Islet precursor cell (in vitro differentiated cells): ENCODE measurements at places on chromosomes 16 and 17.
A peak's percentile ranks its signal among the peaks of the same experiment; 100 is the strongest.

- no peak for DNase-seq
Observed at GRCh38 chr16:75718452-75718851, 7.8 kb downstream of the CPHXL start.

- DNase-seq = no peak
Observed at GRCh38 chr17:14547556-14547955, 246.7 kb downstream of the HS3ST3B1 start.

DNA sequence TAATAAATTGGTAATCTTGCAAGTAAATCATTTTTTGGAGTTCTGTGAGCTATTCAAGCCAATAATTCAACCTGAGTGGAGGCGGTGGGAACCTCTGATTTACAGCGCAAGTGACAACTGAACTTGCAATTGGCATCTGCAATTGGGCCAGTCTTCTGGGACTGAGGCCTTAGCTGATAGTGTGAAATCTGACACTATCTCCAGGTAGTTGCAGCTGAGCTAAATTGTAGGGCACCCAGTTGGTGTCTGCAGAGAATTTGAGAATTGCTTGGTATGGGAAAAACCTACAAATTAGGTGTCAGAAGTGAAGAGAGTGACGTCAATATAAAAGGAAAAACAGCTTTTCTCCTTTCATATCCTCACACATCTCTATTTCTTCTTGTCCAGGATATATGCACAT, 1633.6 kb upstream of the GOT2 start:
- no peak for DNase-seq

DNA sequence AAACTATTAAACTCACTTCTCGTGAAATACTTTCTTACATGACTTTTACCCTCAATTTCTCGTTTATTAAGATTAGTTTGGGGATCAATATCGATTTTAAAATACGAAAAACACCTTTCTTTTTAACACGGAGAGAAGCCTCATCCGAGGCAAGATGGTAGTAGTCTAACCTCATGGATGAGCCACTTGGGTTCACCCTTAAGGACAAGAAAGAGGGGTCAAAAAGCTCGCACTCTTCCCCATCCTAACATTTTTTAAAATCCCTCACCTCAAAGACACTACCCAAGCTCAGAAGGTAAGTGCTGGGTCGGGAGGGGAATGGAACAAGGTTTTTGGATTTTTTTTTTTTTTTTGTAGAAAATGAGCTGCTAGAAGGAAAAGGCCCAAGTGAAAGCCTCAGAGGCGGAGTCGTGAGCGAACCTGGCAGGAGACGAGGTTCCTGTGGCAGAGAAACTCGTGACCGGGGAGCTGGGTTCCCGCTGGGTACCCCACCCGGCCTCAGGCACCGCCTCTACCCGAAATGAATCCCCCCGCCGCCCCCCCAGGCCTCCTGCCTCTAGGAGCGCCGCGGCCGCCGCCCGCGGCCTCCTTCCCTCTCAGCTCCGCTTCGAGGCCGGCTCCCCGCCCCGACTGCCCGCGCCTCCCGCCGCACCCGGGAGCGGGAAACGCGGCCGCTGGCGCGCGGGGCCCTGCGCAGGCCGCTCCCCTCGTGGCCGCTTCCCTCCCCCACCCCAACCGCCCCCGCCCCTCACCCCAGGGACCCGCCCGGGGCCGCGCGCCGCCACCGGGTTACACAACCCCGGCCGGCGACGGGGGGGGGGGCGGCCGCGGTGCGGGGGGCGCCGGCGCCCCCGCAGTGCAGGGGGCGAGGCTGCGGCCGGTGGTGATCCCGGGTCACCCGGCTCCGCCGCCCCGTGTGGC, 1.6 kb downstream of the NUFIP2 start:
- peak; percentile 69 for DNase-seq

GRCh38 chr17:58277107-58277801, 3.5 kb downstream of the MPO start:
- no peak for DNase-seq

DNA sequence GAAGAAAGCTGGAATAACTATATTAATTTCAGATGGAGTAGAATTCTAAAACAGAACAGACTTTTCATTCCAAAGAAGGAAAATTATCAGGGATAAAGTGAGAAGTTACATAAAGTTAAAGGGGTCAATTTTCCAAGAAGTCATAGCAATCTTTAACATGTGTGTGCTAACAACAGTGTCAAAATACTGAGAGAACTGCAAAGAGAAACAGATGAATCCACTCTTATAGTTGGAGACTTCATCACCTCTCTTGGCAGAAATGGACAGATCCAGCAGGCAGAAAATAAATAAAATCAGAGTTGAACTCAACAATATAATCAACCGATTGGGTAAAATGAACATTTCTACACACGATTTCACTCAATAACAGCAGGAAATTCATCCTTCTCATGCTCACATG, 5.4 kb downstream of the ABCA9 start:
- DNase-seq = no peak

DNA sequence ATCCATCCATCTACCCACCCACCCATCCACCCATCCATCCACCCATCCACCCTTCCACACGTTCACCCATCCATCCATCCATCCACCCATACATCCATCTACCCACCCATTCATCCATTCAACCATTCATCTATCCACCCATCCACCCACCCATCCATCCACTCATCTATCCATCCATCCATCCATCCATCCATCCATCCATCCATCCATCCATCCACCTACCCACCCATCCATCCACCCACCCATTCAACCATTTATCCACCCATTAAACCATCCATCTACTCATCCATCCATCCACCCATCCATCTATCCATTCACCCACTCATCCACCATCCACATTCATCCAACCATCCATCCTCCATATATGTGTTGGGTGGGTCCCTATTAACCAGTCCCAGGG, 26.2 kb upstream of the RPTOR start:
- DNase-seq = no peak

- DNase-seq = no peak
Observed at GRCh38 chr17:7611635-7612293, 2.9 kb downstream of the FXR2 start.

DNA sequence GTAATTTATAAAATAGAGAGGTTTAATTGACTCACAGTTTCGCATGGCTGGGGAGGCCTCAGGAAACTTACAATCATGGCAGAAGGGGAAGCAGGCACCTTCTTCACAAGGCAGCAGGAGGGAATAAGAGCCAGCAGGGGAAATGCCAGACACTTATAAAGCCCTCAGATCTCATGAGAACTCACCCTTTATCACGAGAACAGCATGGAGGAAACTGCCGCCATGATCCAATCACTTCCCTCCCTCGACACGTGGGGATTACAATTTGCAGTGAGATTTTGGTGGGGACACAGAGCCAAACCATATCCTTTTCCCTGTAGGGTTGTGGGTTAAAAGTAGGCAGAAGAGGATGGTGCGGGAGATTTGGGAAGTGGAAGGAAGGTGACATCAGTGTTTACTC, 101.4 kb downstream of the BMERB1 start:
- no peak for DNase-seq

- DNase-seq = no peak
Observed at GRCh38 chr16:19242987-19243575, 42.5 kb upstream of the CLEC19A start.

- DNase-seq = no peak
Observed at GRCh38 chr16:50568187-50568815, 20.1 kb downstream of the NKD1 start.

- DNase-seq = no peak
Observed at GRCh38 chr16:81526935-81527334, 82.3 kb downstream of the CMIP start.

- DNase-seq = no peak
Observed at GRCh38 chr16:80986557-80986956, 20.1 kb downstream of the CMC2 start.

- DNase-seq = no peak
Observed at GRCh38 chr17:81040791-81041337, 5.9 kb downstream of the BAIAP2 start.

GRCh38 chr17:63041722-63042121, 75.7 kb downstream of the TANC2 start:
- DNase-seq = no peak

GRCh38 chr17:21249920-21250703, 3.1 kb downstream of the NATD1 start:
- DNase-seq = peak; percentile 59

DNA sequence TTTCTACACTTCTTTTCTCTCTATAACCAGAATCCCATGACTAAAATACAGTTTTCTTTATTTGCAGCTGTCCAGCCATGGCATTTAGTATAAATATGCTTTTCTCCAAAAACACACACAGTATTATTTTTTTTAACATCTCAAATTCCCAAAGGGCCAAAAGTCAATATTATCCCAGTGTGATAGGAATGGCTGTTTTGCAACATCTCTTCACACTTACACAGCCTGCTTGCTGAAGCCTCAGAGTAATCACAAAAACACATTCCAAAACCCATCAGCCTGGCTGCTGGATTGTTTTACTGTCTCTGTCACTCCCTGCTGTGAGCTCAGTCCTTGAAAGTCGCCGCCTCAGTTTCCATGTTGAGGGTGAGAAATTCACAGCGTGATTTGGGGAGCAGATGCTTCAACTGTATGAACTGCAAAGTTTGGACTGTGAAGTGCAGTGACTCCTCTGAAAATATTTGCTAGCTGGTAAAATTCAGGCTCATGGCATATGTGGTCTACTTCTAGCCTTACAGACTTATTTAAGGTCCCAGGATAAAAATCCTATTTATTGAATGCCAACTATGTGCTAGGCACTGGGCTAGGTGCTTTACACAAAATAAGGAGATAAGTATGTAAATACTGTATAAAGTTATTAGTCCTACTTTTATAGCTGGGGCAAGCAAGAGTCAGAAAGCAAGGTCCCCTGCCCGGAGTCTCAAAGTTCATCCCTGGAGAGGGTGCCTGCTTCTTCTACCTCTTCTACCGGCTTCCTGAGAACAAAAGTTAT, 116.5 kb downstream of the SOCS1 start:
- DNase-seq = no peak

DNA sequence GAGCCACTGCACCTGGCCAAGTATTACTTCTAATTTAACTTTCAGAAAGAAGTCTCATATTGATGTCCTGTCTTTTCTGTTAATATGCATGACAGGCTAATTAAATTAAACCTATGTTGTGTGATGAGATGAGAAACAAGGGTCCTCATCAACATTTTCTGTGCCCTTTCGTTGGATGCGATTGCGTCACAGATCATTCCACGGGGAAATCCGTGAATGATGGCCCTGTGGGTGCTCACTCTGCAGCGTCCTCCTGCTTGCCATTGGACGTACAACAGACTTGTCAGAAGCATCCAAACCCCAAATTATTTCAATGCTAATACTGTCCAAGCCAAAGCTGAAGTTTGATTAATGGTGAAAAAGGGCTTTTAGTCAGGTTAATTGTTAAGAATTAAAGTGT, 197.0 kb downstream of the MRTFB start:
- no peak for DNase-seq

DNA sequence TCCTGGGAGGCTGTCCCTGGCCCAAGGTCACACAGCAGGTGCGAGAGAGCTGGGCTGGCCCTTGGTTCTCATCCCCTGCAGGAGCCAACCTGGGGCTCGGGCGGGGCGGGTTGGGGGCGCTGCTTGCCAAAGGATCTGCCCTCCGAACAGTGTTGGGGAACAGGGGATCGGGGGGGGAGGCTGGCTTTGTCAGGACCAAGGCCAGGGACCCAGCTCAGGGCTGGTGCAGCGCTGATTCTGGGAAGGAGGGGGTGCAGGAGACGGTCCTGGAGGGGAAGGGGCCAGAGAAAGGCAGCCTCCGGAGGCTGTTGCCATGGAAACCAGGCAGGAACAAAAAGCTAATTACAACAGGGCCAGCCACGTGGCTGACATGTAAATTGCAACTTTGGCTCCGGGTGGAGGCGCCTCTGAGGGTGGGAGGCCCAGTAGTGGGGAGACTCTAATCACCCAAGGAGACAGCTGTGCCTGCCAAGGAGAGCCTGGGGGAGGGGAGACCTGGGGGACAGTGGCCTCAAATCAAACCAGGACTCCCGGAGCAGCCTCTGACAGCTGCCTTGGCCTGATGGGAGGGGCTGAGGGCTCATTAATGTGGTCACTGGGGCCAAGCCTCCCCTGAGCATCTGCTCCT, 1.3 kb downstream of the TUBB3 start:
- DNase-seq = peak; percentile 72

DNA sequence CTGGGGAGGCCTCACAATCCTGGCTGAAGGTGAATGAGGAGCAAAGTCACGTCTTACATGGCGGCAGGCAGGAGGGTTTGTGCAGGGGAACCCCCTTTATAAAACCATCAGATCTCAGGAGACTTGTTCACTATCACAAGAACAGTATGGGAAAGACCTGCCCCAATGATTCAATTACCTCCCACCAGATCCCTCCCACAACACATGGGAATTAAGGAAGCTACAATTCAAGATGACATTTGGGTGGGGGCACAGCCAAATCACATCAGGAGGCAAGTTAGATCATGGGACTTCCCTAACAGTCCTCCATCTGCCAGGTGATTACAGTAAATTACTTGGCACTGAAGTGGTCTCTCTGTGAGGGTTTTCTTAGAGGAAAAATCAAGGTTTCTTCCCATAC, 5.3 kb downstream of the TMEM114 start:
- no peak for DNase-seq

- DNase-seq = no peak
Observed at GRCh38 chr17:81395600-81396277, 482 bp downstream of the BAHCC1 start.

DNA sequence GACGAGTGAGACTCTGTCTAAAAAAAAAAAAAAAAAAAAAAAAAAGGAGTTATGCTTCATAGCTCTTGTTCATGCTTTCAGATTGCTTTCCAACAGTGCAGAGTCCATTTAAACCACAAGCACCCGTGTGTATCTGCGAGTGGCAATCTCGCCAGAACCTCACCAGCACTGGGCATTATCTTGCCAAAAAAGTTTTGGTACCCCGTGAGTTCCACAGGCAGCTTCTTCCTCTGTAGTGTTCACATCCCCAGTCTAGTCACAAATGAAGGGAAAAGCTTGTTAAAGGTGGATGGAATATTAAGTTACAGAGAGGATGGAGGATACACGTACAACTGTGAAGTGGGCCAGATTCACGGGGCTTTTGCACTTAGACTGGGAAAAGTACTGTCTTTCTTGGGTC, 33.5 kb downstream of the WSB1 start:
- DNase-seq = peak; percentile 32

- no peak for DNase-seq
Observed at GRCh38 chr17:79066963-79067362, 7.7 kb upstream of the ENGASE start.

DNA sequence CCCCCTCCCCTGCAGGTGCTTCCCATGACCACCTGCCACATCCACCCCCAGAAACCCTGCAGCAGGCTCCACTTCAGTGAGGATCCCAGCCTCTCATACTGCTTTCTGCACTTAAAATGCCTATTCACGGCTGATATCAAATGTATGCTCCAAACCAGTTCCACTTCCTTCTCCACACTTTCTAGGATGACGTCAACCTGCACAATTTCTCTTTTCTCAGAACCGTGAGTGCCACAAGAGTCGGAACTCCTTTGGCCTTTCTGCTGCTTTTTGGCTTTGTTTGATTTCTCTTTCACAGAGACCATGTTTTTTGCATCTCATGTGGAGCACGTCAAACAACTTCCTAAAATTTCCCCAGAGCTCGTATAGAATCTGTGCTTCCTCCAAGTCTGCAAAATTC, 378.8 kb upstream of the TNRC6C start:
- DNase-seq = no peak

- DNase-seq = peak; percentile 60
Observed at GRCh38 chr17:80527016-80527645, 17.5 kb upstream of the RPTOR start.
